Astrocyte of the spinal cord (primary cell): ENCODE measurements at places on chromosomes 1 and 21.

GRCh38 chr1:205926213-205926612, 17.0 kb downstream of the SLC26A9 start:
- no peak for DNase-seq

GRCh38 chr1:107141491-107142126, 770 bp downstream of the NTNG1 start:
- no peak for DNase-seq

GRCh38 chr1:217891966-217892365, 260.8 kb downstream of the SPATA17 start:
- peak; percentile 32 for DNase-seq

DNA sequence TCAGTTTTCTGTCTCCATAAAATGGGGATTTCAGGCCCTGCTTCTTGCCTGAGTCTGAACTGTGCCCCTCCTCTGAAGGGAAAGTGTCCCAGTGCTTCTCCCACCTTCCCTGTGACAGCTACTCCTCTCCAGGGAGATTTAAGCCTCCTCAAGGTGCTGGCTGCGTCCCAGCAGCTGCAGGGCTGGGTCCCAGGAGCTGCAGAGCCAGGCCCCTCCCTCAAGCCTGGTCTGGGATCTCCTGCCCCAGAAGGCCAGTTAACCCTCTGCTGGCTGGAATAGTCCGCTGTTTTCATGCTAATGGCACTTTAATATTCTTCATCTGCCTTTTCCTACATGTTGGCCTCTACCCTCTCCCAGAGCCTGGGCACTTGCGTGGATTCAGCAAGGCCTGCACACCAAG, 99.0 kb downstream of the PLXNA2 start:
- no peak for DNase-seq

DNA sequence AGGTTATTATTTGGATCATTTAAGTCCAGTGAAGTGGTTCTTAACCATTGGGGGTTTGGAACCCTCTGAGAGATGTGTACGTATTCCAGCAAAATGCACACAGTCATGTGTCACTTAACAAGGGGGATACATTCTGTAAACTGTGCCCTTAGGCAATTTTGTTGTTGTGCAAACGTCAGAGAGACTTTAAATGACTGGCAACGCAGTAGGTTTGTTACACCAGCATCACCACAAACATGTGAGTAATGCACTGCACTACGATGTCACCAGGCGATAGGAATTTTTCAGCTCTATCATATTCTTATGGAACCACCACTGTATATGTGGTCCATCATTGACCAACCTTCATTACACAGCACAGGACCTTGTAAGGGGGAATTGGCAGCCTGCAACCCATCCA, 11.9 kb downstream of the AHCYL1 start:
- DNase-seq = no peak

DNA sequence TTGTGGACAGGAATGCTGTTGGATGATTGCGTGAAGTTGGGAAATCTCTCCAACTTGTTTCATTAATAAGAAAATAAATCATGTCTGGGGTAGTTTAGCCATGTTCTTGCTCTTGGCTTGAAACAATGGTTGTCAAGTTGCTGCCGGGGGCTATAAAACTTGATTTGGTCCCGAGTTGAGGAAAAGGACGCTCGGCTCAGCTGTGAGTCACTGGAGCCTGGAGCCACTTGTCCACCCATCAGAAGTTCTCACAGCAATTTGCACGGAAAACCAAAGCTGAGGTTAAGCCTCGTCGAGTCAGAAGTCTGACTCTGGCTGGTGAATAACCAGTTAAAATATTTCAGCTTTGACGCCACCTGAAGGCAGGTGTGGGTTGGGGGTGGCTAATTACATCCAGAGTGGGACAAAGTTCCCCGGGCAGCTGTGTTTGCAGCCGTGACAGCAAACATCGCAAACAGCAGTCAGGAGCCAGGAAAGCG, 19.7 kb upstream of the RIPK4 start:
- peak; percentile 46 for DNase-seq

GRCh38 chr1:91650764-91651163, 150.1 kb downstream of the CDC7 start:
- DNase-seq = peak; percentile 91

- no peak for DNase-seq
Measured at GRCh38 chr1:180581635-180582039, 22.9 kb downstream of the OVAAL start.

GRCh38 chr1:178278916-178279686, 185.2 kb downstream of the RASAL2 start:
- DNase-seq = no peak

- DNase-seq = peak; percentile 34
Measured at GRCh38 chr21:39444421-39445180, 977 bp downstream of the LCA5L start.

- DNase-seq = no peak
Measured at GRCh38 chr1:112990271-112990670, 34.3 kb upstream of the SLC16A1 start.

GRCh38 chr1:30804822-30805221, 47.2 kb upstream of the LAPTM5 start:
- no peak for DNase-seq

- no peak for DNase-seq
Measured at GRCh38 chr1:20385630-20386029, 95.0 kb downstream of the VWA5B1 start.

- DNase-seq = peak; percentile 81
Measured at GRCh38 chr1:12475947-12476346, 142.1 kb downstream of the DHRS3 start.

GRCh38 chr1:9389968-9390367, 97.3 kb downstream of the SPSB1 start:
- no peak for DNase-seq

GRCh38 chr1:232676307-232676706, 46.4 kb upstream of the SIPA1L2 start:
- DNase-seq = no peak

DNA sequence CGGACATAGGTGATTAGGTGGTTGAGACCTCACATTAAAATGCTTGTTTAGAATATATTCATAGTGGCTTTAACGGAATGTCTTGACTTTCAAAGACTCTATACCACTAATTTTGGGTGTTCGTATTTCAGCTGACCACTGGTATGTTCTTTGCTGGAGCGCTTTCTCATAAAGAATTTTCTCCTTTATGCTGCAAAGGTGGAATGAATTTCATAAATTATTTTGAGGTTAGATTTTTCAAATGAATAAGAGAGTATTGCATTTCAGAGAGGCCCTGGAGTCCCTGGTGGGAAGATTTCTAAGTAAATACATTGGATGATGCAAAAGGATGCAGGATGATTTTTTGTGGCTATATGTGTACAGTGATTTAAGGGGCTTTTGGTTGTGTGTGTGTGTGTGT, 55.8 kb downstream of the HUNK start:
- DNase-seq = no peak

- peak; percentile 28 for DNase-seq
Measured at GRCh38 chr1:171913385-171913784, 72.1 kb downstream of the DNM3 start.

- no peak for DNase-seq
Measured at GRCh38 chr21:15557925-15558324, 171.9 kb upstream of the USP25 start.

GRCh38 chr1:179586107-179586823, 5.4 kb upstream of the TDRD5 start:
- DNase-seq = peak; percentile 50

- DNase-seq = no peak
Measured at GRCh38 chr1:171389171-171389570, 75.2 kb downstream of the FMO4 start.

DNA sequence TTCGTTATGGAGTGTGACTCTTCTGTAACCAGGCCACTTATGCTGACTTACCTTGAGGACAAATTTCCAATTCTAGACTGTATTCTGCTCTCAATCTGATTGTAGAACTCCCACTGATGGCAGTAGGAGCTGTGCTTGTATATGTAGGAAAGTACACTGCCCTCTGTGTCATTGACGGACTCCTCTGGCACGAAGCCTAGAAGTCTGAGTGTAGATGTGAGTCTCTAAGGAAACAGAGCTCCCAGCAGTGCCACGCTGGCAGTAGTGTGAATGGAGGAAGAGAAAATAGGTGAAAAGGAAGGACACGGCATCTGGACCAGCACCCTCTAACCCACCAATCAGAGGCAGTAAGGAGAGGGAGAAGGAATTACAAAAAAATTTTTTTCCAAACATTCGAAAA, 130.4 kb upstream of the ADGRL2 start:
- peak; percentile 95 for DNase-seq

- DNase-seq = no peak
Measured at GRCh38 chr1:182431278-182431677, 18.7 kb upstream of the RGSL1 start.

GRCh38 chr1:78284354-78284753, 206.4 kb upstream of the PTGFR start:
- DNase-seq = no peak

GRCh38 chr1:10866321-10867093, 70.1 kb upstream of the CASZ1 start:
- no peak for DNase-seq

GRCh38 chr1:205013683-205014367, 29.2 kb upstream of the CNTN2 start:
- no peak for DNase-seq

DNA sequence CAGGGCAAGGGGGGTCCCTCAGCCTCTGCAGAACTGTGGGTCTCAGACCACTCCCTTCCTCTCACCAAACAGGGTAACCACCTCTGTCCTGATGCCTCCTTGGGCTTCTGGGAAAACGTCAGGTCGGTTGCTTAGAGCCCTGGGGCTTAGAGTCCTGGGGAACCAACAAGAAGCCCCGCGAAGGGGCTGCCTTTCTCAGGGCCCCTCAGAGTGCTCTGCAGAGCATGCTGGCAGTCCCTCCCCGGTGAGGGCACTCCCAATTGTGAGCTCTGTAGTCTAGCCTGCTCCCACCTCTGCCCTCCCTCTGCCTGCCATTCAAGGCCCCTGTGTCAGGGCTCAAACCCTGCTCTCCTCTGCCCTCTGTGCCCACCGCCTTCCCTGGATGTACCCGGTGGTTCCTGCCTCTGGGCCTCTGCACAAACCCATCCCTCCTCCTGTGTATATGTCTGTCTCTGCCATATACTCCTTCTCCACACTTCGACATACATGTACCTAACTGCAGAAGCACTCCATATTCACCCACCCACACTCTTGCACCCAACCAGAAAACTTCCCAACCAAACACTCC, 92.3 kb downstream of the DMRTB1 start:
- DNase-seq = no peak

GRCh38 chr1:86176226-86176625, 19.7 kb upstream of the COL24A1 start:
- no peak for DNase-seq

GRCh38 chr1:18481921-18482701, 1.4 kb downstream of the KLHDC7A start:
- no peak for DNase-seq

- no peak for DNase-seq
Measured at GRCh38 chr1:230160957-230161771, 94.1 kb downstream of the GALNT2 start.

- no peak for DNase-seq
Measured at GRCh38 chr1:206842854-206843253, 22.6 kb upstream of the IL20 start.

DNA sequence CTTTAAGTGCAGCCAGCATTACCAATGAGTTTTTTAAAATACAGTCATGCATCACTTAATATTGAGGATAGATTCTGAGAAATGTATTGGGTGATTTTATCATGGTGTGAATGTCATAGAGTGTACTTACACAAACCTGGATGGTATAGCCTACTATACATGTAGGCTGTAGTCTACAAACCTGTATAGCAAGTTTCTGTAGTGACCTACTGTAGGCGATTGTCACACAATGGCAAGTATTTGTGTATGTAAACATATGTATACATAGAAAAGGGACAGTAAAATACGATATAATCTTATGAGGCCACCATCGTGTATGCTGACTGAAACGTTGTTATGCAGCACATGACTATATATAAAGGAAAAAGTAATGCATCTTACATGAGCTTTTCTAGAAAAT, 48.2 kb downstream of the RPE65 start:
- DNase-seq = no peak

DNA sequence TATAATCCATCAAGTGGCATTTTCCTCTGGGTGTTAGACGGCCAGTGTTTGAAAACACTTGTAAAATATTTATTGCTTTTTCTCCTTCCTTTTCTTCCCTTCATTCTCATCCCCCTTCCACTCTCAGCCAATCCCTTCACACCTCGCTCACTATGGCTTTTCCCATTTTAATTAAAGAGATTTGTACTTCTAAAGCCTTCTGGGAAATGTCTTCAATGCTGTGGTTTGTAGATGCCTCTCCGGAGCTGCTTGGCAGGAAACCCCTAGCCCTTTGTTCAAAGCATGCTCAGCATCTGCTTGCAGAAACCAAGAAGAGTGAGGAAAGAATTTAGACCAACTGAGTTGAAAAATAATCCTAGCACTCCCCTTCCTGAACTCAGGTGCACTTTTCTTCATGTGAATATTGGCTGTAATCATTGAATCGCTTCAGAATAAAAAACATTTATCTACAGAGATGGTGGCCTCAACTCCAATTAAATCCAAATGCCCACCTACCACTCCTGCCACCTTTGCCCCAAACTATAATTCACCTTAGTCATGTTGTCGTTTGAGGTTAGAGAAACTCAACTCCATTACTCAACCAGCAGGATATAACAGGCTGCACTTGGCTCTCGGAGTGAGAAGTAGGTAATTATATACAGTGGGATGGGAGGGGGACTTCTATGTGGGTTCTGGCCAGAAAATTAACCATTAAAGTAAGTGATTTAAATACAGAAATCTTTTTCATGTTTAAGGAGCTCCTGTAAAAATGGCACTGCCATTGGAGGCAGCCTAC, 659.4 kb upstream of the CAMK1G start:
- peak; percentile 57 for DNase-seq

DNA sequence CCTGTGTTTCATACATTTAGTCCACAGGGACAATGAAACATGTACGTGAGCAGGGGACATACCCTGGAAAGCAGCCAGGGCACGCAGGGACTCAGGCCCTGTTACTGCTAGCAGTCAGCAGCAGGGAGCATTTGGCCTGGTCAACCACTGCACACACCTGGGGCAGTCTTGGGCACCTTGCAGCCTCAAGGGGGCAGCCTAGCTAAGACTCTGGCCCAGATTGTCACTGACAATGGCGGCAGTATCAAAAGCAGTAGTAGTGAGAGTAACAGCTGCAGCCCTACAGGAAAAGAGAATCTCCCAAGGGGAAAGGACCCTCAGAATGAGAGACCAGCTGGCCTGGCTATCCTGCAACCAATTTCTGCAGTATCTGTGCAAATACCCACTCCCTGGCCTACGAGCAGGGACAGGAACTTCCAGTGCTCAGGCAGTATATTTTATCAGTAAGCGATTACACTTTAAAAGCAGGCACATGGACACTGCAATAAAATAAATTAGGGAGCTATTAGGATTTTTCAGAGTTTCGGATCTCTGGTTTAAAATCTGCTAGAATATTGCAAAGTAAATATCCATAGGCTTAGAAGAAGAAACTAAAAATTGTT, 475.6 kb downstream of the LTN1 start:
- DNase-seq = peak; percentile 55

DNA sequence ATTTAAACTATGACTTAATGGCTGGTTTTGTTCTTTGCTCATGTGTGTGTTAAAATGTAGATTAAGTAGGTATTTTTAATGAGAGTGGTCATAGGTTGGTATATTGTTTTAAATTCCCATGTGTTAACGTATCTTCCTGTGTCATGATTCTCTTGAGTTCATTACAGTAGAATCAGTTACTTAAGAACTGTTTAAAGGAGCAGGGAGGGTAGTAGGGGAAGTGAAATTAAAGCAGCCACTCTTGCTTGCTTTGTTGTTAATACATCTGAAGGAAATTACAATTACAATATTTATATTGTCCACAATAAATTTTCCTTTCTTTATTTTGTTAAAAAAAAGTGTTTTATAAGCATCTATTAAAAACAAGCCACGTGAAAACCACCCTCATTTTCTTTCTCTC, 119.2 kb upstream of the KIAA1614 start:
- DNase-seq = no peak

GRCh38 chr21:33857846-33858666, 57.5 kb downstream of the ATP5PO start:
- DNase-seq = no peak
